ENCODE measurements at places on chromosomes 16 and 17. TPM values are rescaled to one million over a fixed set of nuclear protein-coding genes. Genes with fewer than 3 reads are reported as not detected.

C1QTNF8 gene
- total RNA-seq: 0.05 TPM

NPB gene
- total RNA-seq: 0.57 TPM

ACBD4 gene
- total RNA-seq: 6.5 TPM

PITPNM3 gene
- total RNA-seq: 1.5 TPM

TP53TG3 gene
- 0.28 TPM for total RNA-seq
